ENCODE measurements at places on chromosomes 11 and 22. TPM values are rescaled to one million over a fixed set of nuclear protein-coding genes. Genes with fewer than 3 reads are reported as not detected.

DNA sequence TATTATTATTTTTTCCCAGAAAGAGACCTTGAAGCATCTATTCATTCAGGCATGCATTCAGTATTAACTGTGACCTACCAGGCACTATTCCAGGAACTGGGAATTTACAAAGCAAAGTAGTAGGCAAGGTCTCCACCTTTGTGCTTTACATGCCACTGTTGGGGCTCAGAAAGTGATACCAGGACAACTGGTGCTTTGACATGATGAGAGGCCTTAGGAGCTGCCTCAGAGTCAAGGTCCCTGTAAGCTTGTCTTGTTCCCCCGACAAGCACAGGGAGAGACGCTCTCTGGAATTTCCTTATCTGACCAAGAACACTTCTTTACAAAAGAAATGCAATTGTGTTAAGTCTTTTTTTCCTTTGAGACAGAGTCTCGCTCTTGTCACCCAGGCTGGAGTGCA is 2.3 kb upstream of the HMOX1 start:
- DNase-seq = no peak

DNA sequence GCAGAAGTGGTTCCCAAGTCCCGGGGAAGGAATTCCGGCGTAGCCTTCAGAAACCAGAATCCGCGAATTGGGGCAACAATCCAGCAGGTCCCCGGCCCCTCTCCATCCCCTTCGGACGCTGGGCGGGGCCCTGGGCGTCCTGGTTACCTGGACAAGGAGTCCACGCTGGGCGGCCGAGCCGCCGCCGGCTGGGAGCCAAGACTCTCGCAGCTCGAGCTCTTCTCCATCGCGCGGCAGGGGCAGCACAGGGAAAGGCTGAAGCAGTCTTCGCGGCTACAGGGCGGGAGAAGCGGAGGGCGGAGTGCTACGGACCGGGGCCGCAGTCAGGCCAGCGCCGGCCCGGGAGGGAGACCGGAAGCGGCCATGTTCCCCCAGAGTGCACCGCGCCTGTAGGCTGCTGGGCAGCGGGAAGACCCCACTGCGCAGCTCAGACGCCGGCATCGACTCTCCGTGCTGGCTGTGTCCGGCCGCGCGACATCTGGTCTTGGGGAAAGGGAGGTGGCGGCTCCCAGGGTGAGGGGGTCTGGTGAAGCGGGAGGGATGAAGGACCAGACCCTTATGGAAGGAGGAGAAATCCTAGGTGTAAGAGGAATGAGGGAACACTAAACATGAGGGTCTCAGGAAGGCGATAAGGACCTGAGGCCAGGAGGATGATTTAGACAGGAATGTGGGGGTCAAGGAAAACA is at the start of gene MTMR2:
MTMR2 (minus strand) TSS at position 380 of the 686 bp plus-strand sequence; CDS start at position 227, 153 bp downstream.
- peak; percentile 89 for DNase-seq

DNA sequence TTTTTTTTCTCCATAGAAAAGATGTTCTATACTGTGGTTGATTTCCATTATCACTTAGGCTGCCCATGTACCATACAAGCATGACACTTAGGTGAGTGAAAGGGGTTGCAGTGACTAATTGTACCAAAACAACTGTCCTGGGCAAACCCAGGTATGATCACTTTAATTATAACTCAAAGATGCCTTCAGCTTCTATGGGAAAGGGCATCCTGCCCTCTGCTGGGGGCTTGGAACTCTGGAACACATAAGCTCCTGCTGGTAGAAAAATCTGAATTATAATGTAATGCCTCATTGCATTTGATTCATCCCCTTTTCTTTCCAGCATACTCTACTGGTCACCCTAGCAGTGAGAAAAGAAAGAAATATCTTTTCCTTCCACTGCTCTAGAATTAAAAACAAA is 206.3 kb downstream of the DDX10 start:
- DNase-seq = no peak

DNA sequence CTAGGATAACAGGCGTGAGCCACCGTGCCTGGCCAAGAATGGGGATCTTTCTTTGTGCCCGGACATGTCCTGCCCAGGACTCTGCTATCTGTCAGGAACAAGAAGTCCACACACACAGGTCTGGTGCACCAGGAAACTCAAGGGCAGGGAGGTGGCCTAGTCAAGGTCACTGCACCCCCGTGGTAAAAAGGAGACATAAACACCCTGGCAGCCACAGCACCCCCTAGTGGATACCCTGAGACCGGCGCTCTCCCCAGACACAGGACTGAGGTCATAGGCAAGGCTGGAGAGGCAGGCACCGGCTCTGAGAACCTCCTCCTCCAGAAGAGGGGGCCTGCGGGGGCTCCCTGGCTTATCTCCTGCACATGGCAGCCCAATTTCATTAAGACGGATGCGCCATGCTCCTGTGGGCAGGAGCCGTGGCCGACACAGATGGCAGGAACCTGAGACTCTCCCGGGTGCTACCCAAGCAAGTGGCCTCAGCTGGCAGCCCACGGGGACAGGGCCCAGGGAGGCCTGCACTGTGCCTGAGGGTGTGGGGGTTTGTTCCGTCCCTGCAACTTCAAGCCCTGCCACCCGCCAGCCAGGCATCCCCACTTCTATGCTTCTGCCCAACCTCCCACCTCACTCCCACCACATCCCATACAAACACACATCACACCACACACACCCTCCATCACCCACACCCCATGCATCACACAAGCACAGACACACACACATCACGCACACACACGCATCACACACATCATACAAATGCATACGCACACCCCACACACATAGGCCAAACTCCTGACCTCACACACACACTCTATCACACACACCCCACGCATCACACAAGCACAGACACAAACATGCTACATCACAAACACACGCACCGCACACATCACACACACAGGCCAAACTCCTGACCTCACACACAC is 19.6 kb downstream of the MACROD1 start:
- no peak for DNase-seq

GRCh38 chr22:38262051-38262795 is 10.6 kb downstream of the TMEM184B start:
- DNase-seq = no peak

DNA sequence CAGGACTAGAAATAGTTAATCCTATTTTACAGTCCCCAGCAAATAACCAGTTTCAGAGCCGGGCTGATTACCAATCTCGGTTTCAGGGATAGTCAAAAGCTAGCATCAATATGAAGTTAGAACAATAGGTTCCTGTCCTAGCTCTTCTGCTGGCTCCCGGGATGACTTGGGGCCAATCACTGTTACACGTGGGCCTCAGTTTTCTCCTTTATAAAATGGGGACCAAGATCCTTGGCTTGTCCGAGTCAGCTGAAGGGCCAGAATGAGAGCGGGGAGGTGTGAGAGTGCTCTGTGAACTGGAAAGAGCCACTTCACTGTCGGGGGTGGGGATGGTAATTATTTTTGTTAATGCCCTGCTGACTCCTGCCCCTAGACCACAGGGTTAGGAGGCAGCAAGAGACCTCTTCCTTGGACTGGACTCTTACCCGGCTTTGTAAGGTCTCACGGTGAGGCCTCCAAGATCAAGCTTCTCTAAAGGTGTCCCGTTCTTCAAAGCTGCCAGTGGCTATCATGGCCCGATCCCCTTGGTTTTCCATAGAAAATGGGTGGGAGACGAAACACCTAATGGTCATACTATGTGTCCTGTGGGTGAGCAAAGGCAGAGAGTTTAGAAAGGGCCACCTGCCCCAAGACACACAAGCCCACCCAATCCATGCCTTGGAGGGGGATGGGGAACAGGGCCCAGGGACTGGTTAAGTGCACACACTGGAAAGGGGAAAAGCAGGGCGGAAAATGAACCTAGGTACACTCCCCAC is 1.4 kb downstream of the UCP2 start:
- DNase-seq = no peak

- DNase-seq = no peak
Measured at GRCh38 chr11:78886616-78887015, 312.0 kb upstream of the NARS2 start.

DNA sequence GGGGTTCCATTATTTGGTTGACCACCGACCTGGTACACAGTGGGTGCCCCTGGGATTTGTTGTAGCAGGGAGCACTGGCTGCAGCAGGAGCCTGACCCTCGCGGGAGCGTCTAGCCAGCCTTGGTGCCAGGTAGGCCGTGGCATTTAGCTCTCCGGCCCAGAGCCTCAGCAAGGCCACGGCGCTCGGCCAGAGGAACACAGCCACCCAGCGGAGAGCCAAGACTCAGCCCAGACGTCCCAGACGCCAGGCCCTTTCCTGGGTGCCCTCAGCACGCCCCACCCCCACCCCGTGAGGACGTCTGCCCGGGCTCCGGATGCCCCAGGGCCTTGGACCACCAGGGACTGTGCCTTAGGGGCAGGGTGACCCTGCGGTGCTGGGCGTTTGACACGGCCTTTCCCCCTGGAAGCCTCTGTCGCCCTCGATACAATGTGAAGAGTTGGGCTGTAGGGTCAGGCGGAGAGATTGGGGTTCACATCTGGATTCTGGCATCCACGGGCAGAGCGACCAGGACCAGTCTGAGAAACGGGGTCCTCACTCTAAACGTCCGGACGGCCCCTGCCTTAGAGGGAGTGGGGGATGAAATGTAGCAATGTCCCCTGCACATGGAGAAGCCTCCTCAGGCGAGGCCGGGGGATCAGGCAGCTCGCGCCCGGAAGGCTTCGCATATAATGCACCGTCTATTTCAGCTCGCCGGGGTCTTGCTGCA is 99.2 kb upstream of the FGF3 start:
- DNase-seq = peak; percentile 46

- DNase-seq = peak; percentile 81
Measured at GRCh38 chr11:128324051-128324481, 263.3 kb downstream of the ETS1 start.

DNA sequence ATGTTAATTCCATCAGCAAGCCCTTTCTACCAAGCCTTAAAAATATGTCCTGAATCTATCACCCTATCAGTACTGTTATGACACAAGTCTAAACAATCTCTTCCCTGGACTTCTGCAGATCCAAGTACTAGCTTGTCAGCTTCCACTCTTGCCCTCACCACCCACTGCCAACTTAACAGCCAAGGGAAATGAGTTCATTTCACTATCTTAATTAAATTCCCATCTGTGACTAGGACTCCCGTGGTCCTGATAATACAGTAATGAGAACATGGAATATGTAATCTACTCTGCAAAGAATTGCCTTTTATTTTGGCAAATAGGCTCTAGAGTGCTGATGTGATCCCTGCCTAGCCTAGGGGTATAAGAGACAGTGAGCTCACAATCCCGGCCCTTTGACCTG is 10.1 kb downstream of the UBQLN3 start:
- no peak for DNase-seq

DNA sequence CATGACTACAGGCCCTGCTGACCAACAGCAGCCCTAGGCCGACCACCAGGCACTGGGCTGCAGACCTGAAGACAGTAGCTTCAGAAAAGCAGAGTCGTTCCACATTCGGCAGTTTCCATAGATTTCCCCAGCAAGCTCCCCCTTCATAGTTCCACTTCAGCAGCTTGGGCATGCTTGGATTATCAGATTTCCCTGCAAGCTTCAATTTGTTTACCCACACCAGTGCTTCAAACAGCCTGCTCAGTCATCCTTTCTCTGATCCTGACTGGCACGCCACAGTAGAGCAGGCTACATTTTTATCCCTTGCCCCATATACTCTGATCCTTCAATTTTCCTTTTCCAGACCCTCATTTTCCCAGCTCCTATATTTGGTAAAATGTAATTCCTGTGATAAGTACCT is 51.1 kb upstream of the CFAP300 start:
- no peak for DNase-seq

- DNase-seq = no peak
Measured at GRCh38 chr11:129610545-129610944, 205.1 kb upstream of the TMEM45B start.

DNA sequence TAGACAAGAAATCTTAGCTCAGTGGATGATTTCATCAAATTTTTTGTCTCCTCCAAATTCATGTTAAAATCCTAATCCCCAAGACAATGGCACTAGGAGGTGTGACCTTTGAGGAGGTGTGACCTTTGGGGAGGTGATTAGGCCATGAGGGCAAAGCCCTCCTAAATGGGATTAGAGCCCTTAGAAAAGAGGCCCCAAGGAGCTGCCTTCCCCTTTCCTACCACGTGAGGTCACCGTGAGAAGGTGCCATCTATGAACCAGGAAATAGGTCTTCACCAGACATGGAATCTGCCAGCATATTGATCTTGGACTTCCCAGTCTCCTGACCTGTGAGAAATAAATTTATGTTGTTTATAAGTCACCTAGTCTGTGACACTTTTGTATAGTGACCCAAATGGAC is 138.7 kb downstream of the TRIM29 start:
- no peak for DNase-seq

GRCh38 chr11:128412847-128413791 is 174.2 kb downstream of the ETS1 start:
- no peak for DNase-seq

- DNase-seq = no peak
Measured at GRCh38 chr11:21268036-21268435, 598.6 kb downstream of the NELL1 start.

DNA sequence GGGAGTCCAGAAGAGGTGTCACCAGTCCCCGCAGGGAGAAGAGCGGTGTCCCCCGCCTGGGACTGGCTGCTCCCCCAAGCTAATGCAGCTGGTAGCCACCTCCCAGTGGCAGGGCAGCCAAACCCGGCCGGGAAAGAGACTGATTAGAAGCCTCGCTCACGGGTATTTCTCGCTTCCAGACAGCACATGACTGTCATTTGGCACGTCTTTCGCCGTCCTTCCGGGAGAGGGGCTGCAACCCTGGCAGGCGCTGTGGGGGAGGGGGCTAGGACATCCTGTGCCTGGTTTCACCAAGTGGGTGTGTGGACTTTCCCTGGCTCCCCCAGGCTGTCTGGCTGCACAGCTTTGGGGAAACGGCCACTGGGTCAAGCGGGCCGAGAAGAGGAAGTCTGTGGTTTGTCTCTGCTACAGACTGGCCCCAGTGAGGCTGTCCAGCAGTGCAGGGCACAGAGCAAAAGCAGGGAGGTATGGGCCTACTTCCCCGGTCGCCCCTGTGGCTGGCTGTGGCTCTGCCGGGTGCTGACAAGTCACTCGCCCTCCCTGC is 3.8 kb downstream of the CD81 start:
- peak; percentile 88 for DNase-seq

DNA sequence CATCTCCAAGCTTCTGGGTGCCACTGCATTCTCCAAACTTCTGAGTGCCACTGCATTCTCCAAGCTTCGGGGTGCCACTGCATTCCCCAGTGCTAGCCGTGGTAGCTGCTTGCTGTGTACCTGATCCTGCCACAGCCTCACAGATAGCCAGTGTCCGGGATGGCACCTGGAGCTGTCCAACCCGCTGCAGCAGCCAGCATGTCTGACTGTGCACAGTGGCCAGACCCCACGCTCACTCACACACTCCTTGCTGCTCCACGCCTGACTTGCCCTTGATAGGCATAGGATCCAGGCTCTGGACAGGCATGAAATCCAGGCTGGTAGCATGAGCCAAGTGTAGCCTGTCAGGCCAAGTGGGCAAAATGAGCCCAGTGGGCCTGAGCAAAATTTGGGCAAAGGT is 465.0 kb downstream of the GUCY1A2 start:
- DNase-seq = no peak

The PHF21B gene
- not detected for total RNA-seq

The PNPLA5 gene
- not detected for total RNA-seq

The CCDC88B gene
- 172 TPM for total RNA-seq

The HTR3A gene
- not detected for total RNA-seq

The C11orf58 gene
- 109 TPM for total RNA-seq

The ANO9 gene
- total RNA-seq = 6.7 TPM

The KCTD14 gene
- 0.29 TPM for total RNA-seq

The LGR4 gene
- total RNA-seq = 0.05 TPM

The LRRC10B gene
- not detected for total RNA-seq

The MRPL11 gene
- 58.7 TPM for total RNA-seq

Data from natural killer cell treated with Interleukin-12 subunit alpha and Interleukin-12 subunit beta and Interleukin-15 and Interleukin-18, amount 100 ng/mL, for 72 hours (primary cell).